ENCODE measurements at places on chromosomes 6 and 20.

- DNase-seq = no peak
These were observed 105.1 kb downstream of the ATG5 start for GRCh38 chr6:106220485-106220884.

DNA sequence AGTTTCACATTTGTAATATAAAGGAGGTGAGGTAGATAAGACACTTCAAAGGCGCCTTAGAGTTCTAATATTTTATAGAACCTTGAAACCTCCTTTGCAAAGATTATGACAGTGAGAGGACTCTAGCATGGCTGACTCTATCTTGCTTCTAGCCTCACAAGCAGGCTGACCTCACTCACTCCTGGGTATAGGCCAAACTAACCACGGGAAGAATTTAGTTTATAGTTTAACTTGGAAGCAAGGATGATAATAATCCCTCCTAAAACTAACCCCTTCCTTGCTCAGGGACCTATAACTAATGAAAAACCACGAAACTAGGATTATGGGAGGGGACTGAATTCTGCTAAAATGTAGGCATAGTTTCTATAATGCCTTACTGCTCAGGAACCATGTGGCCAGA is 84.3 kb downstream of the FILIP1 start:
- no peak for DNase-seq

- DNase-seq = no peak
These were observed 5.1 kb downstream of the KIAA1755 start for GRCh38 chr20:38255393-38255792.

DNA sequence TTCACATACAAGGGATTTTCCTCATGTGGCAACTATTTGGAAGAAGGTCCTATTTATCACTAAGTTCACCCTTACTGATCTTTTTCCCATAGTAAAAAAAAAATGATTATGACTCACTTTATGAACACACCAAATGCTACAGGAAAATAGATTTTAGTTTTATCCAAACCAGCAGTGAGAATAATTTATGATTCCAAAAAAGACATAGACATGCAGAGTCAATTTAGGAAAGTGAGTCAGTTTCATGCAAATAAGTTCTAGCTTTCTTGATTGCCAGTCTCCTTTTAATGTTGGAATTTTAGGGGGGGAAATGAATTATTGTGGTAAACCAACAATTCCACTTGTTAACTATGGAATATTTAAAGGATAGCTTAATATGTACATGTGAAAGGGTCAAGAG is 64.0 kb upstream of the RNF146 start:
- no peak for DNase-seq

GRCh38 chr6:144898741-144899140 is 613.6 kb downstream of the UTRN start:
- DNase-seq = no peak

DNA sequence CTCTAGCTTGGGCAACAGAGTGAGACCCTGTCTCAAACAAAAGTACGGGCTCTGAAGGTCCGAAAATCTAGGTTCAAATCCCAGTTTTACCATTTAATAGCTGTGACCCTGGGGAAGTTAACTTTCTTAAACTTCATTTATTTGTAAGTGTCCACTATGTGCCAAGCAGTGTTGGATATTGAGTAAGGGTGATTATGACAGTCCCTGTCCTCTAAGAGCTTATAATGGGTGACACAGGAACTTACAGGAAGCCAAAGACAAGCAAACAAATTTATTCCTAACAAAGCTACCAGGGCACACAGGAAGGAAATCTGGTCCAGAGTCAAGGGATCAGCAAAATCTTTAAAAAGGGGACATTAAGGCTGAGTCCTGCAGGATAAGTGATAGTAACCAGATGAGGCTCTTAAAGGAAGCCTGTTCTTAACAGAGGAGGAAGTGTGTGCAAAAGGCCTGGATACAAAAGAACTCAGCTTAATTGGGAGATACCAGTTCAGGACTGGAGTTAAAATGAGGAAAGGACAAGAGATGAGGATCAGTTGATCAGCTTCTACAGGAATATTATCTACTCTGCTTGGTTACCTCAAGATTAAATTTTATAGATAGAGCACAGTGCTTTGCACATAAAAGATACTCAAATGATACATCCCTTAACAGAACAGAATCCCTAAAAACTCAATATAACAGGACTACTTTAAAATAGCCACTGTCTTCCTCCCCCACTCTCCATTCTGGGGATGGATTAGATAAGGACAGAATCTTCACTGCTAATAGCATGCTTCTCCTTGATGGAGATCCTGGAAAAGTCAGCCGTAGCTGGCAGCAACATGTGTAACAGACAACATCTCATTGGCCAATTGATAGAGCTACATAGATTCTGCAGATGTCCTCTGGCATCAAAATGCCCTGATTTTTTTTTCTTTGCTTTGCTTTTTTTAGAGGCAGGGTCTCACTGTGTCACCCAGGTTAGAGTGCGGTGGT is 6.1 kb downstream of the SNX3 start:
- DNase-seq = no peak

- DNase-seq = no peak
These were observed 4.7 kb downstream of the TUBB2A start for GRCh38 chr6:3152689-3153088.

DNA sequence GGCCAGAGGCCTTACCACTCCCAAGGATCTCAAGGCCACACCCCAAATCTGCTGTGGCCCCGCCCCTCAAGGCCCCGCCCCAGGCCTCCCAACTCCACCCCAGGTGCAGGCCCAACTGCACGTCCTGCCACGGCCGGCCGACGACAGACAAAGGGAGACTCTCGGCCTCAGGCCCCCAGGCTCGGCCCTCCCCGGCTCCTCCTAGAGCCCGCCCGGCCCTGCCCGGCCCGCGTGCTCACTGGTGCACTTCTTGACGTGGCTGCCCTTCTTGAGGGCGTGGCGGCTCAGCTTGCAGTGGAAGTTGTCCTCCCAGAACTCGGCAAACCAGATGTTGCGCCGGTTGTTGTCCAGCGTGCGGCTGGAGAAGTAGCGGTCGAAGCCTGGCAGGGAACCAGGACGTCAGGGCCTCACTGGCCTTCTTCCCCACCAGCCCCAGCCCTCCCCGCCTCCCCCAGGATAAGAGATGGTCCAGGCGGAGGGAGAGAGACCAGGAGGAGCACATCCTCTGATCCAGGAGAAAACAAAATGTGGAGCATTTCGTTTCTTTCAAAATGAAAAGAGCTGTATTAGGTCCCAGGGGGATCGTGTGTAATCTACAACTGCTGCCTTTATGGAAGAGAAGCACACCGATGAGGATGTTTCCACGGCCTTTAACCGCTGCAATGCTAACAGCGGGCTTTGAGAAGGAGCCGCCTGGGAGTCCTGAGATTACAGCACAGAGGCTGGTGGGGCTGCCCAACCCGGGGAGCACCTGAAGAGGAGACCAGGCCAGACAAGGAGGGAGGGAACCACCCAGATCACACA is 89.4 kb downstream of the GRM4 start:
- no peak for DNase-seq

DNA sequence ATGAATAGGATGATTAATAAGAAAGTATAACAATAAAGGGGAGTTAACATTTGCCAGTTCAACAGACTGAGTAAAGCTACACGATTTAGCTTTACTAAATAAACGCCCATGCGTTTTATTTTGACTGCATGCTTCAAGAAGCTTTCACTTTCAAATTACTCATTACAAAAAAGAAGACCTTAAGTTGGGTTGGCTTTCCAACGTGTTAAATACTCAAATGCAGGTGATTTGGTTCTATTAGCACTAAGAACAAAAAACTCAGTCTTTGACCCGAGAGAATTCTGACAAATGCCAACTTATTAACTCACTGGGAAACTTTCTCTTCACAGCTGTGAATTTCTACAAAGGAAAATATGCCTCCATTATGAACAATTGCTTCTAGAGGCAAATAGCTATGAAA is 24.8 kb downstream of the RNF146 start:
- DNase-seq = no peak

GRCh38 chr6:105429676-105430075 is 26.8 kb upstream of the PREP start:
- DNase-seq = no peak

DNA sequence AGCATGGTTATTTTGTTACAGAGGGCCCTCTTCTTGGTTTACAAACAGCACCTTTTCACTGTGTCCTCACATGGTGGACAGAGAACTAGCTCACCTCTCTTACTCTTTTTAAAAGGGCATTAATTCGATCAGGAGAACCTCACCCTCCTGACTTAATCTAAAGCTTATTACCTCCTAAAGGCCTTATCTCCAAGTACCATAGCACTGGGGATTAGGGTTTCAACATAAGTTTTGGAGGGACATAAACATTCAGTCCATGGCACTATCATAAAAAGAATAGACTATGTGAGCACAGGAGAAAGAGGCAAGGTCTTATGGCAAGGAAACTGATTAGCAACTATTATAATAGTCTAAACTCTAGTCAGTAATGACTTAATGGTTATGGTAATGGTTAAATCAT is 736.2 kb upstream of the ADGRB3 start:
- DNase-seq = no peak

DNA sequence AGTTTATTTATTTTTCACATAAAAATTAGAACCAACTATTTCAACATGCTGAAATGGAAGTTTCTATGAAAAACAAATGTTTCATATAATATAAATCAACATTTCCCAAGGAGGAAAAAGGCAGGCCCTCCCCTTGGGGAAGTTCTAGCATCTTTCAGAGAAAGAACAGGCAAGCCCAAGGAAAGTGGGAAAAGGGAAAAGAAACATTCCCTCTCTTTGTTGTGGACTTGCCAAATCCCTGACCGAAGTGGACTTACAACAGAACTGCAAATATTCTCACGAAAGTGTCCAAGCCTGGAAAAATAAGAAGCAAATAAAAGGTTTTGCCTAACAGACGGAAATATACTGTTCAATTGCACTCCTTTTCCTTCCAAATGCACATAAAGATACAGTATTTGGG is 214.4 kb downstream of the ATXN1 start:
- no peak for DNase-seq

DNA sequence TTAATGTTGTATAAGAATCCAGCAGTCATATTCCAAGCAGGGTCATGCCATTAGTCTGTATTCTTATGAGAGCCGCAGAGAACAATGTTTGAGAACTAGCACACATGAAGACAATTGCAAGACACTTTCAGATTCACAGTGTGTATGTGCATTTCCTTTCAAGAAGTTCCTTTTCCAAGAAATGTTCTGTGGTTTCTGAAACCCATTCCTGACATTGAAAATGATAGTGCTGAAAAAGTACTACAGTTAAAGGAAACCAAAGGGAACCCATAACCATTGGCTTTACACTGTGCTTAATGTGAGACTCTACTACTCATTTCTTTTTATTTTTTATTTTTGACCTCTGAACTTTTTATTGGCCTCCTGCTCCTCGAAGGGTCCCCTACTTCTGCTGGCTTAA is 4.2 kb upstream of the CALHM6 start:
- no peak for DNase-seq

- DNase-seq = no peak
These were observed 96.1 kb downstream of the NUS1 start for GRCh38 chr6:117771403-117771802.

DNA sequence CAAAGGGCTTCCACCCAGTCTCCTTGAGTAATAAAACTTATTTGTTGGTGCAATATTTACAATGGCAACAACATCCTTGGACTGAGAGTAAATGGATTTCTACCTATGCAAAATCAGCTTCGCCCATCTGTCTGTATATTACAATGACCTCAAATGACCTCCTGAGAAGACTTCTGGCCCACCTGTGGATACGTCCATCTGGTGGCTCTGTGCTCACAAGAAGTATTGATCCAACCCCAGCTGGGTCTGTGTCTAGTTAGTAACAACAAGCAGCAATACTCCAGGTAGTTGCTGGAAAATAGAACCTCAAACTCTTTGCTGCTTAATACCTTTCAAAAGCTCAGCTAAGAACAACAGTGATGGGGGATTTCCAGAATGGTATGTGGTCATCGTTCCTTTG is 34.7 kb upstream of the GSTA4 start:
- no peak for DNase-seq

- no peak for DNase-seq
These were observed 25.6 kb downstream of the PRPF6 start for GRCh38 chr20:64006490-64006889.

GRCh38 chr6:67003844-67004243 is 1296.8 kb upstream of the EYS start:
- DNase-seq = no peak

- DNase-seq = no peak
These were observed 43.9 kb downstream of the RAMACL start for GRCh38 chr6:166542580-166542912.

GRCh38 chr6:30029588-30029987 is 31.5 kb upstream of the POLR1H start:
- no peak for DNase-seq

GRCh38 chr20:1038205-1038604 is 36.1 kb upstream of the RSPO4 start:
- no peak for DNase-seq

DNA sequence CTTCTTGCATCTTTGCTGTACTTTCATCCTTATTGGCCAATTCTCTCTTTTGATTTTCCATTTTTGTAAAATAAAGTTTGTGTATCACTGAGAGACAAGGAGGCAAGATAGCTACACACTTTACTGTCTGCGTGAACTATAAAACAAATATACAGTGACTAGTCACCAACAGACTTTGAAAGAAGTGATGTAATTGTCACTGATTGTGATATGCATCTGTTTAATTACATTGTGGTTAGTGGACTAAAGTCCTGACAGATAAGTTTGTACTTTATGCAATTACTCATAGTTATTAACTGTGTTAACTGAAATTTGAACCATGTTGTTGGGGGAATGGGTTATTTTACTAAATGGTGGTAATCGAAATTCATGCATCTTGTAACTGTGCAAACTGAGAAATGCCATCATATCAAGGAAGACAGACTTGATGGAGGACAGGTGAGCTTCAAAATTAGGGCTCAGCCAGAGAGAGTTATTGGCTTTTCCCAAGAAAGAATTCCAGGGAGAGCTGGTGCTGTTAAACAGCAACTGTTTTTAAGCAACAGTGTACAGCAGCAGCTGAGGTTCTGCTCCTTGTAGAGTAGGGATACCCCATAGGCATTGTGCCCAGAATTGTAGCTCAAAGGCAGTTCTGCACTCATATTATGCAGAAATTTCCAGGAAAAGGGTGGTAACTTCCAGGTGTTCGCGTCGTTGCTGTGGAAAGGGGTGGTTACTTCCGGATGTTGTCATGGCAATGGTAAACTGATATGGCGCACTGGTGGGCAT is 62.9 kb downstream of the EFHC1 start:
- DNase-seq = no peak

DNA sequence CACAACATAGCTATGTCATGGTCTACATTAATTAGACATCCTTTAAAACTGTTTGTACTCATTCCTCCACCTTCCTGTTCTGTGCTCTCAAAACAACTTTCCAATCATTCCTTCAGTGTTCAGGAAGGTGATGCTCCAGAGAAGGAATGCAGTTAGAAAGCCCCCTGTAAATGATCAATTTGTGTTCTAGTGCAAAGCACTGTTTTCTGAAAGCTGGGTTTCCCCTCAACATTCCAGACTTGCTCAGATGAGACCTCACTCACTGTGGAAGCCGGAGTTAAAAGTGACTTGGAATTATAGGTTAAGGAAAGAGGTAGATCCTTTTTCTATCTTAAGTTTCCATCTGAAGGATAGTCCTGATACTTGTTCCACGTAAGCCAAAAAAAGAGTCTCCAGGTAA is 95.9 kb downstream of the BMP2 start:
- DNase-seq = no peak

- DNase-seq = no peak
These were observed 3.1 kb downstream of the MYL9 start for GRCh38 chr20:36544134-36545018.

All from stimulated activated CD8-positive, alpha-beta memory T cell treated with anti-CD3 and anti-CD28 coated beads, Interleukin-7, amount 100 ng/mL, for 1 hour (primary cell).